Stimulated activated CD8-positive, alpha-beta memory T cell treated with anti-CD3 and anti-CD28 coated beads, Interleukin-2, amount 100 ng/mL, for 1 hour (primary cell): ENCODE measurements at places on chromosomes 7 and 10.

- no peak for DNase-seq
These were observed 31.1 kb downstream of the CAMK2G start for GRCh38 chr10:73843261-73843660.

DNA sequence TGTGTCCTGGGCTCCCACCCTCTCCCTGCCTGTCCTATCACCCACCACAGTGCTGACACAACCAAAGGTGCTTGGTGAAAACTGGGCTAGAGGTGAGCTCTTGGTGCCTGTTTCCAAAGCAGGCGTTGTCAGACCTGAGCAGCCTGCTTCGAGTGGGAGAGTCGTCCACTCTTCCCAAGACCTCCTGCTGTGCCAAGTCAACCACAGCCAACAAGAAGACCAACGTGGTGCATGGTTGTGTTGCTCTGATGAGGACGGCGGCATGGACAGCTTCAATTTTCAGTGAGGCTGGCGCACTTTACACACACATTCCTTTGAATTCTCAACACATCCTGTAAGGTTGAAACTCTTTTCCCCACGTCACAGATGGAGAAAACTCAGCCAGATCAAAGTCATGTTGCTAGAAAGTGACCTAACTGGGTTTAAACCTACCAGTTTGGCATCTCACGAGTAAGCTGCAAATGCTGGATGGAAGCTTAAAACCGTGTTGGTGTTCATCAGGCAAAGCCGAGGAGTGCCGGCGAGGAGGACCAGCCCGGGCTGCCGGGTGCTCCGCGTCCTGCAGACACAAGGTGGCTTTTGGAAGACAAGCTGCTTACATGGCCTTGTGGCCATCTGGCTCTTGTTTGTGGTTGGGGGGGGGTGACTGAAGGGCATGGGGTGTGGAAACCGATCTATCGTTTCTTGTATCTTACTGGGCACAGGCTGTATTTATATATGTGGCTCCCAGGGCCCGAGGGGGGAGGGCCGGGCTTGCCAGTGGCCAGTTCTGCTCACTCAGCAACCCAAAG lies 39.3 kb downstream of the INSIG1 start:
- no peak for DNase-seq

GRCh38 chr7:22885797-22886261 lies 63.2 kb upstream of the TOMM7 start:
- DNase-seq = no peak

DNA sequence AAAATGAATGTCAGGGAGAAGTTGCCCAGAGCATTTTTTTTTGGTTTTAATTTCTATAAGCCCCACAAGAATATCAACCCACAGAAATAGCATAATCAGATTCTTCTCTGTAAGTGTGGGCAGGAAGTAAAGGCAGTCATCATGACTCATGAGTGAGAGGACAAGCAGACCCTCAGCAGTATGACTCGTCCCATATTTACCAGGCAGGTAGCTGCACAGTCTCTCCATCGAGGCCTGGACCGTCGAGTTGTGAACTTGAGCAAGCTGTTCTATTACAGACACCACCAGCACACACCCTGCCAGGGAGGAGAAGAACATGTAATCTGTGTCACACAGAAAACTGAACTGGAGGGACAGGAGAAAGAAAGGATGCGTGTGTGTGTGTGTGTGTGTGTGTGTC lies 37.8 kb downstream of the AOAH start:
- no peak for DNase-seq

DNA sequence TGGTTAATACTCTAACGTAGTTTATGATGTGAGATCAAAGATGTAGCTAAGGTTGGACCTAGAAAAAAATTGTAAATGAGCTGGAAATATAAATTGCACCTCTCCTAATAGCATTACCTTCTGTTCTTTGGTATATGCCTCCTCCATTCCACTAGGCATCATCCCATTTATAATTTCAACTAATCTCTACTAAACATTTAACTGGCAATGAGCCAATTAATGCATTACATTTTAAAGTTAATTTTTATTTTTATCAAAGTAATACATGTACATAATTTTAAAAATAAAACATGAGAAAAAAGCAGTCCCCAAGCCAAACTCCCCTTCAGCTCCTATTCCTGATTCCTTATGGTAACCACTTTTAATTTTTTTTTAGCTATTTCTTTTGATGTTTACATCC lies 35.1 kb upstream of the SKAP2 start:
- DNase-seq = no peak

DNA sequence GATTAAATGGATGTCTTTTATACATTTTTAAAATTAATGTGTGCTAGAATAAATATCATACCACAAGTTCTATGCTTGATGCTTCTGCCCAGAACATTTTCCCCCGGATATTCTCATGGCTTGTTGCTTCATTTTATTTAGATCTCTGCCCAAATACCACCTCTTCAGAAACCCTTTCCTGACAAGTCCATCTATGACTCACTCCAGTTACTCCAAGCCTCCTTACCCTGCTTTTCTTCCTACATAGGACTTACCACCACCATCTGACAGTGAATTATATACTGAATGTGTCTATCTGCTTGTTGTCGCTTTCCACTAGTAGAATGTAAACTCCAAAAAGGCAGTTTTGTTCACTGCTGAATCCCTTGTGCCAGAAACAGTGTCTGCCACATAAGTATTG lies 19.1 kb upstream of the ERVW-1 start:
- DNase-seq = no peak

DNA sequence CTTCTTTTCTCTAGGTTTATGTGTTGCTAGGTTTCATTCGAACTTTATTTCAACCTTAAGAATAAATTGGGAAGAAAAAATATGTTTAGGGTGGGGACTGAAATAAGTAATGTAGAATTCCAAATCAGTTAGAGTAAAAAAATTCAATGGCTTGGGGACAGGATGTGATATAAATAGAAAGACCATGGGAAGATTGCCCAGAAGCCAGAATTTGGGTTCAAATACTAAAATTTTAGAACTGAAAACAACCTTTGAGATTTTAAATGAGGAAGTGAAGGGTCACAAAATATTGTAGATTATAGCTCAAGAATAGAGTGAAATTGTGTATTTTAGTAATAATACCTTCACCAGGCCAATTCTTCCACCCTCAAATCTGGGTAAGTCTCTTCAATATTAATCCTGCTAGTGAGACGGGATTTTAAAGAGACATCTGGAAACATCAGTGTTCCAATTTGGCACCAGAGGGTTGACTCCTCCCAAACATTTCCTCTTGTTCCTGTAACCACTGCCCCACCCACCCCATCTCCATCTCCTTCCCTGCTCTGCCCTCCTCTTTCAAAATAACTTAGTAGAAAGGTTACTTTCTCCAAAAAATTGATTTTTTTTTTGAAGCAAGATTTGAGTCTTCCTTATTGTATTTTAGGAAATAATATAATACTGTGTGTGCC lies 51.3 kb upstream of the FAM3C start:
- no peak for DNase-seq

- no peak for DNase-seq
These were observed 60.1 kb upstream of the SAMD8 start for GRCh38 chr10:75051308-75051707.

DNA sequence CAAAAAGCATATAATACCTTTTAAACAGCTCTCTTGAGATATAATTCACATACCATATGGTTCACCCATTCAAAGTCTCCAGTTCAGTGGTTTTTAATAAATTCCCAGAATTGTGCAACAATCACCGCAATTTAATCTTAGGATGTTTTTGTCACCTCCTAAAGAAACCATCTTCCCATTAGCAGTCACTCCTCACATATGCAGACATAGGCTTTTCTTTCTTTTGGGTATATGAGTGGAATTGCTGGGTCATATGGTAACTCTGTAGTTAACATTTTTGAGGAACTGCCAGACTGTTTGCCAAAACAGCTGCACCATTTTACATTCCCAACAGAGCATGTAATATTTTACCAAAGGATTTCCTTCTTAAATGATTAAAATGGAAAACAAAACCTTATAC lies 57.0 kb downstream of the CC2D2B start:
- no peak for DNase-seq

DNA sequence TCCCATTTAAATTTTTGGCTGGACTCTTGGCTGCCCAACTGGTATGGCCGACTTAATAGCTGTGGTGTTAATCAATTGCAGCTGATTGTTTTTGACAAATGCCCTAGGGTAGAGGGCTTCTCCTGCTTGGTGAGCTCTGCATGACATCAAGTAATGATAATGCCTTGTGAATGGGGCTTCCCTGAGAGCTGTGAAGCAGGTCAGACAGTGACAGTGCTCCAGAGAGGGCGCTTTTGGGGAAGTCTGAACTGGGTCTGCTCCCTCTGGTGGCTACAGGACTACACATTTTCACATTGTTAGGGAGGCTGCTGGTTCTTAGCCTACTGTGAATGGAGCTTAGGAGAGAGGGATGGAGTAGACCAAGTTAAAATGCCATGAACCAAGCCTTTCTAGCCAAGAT lies 98.8 kb downstream of the SDK1 start:
- no peak for DNase-seq

GRCh38 chr7:149770728-149771636 lies 2.4 kb downstream of the ZNF467 start:
- DNase-seq = no peak

DNA sequence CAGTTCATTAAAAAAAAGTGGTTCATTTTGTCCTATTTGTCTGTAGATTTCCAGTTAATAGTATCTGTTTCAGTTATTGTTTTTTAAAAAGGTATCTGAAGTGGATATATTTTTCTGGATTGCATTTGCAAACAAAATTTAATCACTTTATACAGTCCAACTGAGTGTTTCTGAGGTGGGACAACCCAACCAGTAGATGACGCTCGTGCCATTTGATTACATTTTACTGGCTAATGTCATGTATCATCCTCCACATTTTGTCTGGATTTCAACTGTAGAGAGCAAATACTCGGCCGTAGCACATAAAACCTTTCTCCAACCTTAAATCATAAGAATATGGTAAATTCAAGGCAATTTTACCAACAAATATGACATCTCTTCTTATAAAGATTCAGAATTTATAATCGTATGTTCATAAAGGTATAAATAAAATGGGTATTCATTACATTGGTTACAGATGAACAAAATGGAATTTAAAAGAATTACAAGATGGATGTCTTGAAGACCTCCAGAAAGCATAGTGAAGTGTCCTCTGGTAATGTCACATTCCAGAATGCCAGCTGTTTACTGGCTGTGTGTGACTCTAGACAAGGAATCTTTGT lies 789.0 kb downstream of the PHTF2 start:
- DNase-seq = no peak

- no peak for DNase-seq
These were observed 26.7 kb downstream of the PSAP start for GRCh38 chr10:71824333-71824732.

DNA sequence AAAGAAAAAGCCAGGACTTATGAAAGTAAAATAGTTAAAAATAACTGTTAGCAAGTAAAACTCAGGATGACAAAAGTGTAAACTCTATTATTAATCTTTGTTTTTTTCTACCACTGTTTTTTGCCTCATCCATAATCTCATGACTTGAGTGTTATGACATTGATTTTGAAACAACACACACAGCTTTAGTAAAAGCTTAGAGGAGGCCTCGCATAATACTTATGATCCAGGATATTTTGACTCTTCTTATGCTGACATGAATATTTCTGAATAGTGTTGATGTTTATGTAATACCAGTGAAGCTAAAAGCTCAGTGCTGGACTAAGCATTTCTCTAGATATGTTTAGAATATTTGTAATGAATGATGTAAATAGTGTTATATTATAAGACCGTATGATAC lies 10.5 kb downstream of the KAT6B start:
- DNase-seq = no peak

GRCh38 chr7:1459920-1460820 lies 900 bp upstream of the MICALL2 start:
- no peak for DNase-seq

GRCh38 chr7:104089612-104090011 lies 100.2 kb upstream of the RELN start:
- no peak for DNase-seq

GRCh38 chr7:40964610-40965009 lies 738.3 kb downstream of the INHBA start:
- DNase-seq = no peak

- no peak for DNase-seq
These were observed 31.8 kb upstream of the VCL start for GRCh38 chr10:73965890-73966768.

GRCh38 chr10:125979976-125980375 lies 83.6 kb downstream of the FANK1 start:
- no peak for DNase-seq

- no peak for DNase-seq
These were observed 834.9 kb downstream of the GRID1 start for GRCh38 chr10:85531706-85532105.

DNA sequence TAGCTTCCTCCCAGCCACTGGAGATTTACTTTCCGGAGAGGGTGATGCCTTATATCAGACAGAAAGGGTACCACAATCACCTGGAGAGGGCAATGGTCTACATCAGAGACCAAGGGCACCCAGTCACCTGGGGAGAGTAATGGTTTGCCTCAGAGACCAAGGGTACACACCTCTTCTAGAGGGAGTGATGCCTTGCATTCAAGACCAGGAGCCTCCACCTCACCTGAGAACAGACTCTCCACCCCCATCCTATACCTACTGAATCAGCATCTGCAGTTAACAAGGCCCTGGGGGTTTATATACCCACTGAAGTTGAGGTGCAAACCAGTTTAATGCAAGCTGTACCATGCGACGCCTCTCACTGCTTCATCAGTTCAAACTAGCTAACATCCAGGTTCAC lies 270.2 kb upstream of the IGFBP3 start:
- no peak for DNase-seq

DNA sequence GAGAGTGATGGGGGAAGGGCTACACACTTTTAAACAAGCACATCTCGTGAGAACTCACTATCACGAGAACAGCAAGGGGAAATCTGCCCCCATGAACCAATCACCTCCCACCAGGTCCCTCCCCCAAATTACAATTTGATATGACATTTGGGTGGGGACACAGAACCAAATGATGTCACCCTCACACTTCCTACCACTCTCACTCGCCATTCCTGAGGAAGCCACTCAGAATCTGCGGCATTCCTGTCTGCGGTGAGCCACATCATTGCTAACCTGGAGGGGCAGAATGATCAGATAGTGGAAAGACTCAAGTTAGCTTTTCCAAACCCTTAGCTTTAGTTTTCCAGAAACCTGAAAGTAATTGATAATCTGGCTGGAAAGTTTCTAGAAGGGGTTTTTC lies 66.9 kb downstream of the MYO3A start:
- no peak for DNase-seq

GRCh38 chr10:28853195-28853594 lies 175.9 kb downstream of the BAMBI start:
- no peak for DNase-seq
